ENCODE measurements at places on chromosomes 1 and 21.
A peak's percentile ranks its signal among the peaks of the same experiment; 100 is the strongest.

DNA sequence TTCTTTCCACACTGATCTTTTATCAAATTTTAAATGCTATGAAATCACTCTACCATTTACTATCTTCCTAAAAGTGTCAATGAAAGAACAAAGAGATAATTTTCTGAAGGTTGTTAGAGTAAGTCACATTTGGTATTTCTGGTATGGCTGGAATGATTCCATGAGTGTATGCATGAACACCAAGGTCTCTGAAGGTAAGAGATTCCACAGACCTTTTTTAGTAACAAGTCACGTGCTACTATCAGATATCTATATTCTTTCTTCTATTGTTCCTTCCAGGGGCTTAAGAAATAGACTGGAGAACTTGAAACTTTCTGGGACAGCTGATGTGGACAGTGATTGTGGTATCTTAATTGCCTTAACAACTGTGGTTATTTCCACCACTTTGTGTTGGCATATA is 265.0 kb downstream of the SDCCAG8 start:
- DNase-seq: no peak

DNA sequence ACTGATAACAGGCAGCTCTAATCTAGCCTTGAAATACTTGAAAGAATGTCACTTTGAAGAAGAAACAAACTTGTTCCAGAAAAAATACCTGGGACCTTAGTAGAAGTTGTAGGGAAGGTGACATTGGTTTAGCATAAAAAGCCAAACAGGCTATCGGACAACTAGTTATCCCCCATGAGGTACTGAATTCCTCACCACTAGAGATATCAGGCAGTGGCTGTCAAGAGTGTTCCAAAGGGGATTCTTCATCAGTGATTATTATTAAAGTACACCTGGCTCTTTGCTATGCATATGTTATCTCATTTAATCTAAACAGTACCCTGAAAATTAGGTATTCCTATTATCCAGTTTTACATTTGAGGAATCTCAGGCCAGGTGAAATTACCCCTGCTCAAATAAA is 13.1 kb upstream of the HMGN2 start:
- no peak for DNase-seq

GRCh38 chr1:55639051-55639450 is 423.9 kb upstream of the USP24 start:
- no peak for DNase-seq

DNA sequence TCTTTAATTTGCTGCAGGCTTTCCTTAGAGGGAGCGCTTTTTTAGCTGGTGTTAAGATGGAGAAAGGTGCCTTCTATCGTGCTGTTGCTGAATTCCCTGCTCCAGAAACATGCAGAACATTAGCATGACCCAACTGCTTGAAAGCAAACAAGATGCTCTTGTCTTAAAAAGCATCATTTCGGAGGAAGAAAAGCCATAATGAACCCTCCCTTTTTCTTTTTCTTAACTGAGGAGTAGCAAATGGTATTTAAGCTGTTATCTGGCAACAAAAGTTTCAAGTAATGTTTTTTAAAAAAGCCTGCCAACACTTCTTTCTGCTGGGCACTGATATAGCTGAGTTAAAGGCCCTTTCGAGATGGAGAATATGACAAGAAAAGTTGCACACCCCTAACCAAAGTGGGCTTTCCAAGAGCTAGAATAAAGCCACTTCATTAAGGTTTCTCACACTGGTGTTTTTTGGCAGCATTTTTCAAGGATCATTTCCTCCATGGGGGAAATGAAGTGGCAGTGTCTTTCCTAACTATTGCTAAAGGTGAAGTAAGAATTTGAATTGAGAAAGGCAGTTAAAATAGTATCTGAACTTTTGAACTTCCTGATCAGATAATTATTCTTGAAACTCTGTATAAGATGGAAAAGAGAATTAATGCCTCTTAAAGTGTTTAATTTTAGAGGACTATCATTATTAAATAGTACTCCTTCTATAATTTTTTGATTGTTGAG is 38.8 kb downstream of the ST6GALNAC5 start:
- DNase-seq: no peak

DNA sequence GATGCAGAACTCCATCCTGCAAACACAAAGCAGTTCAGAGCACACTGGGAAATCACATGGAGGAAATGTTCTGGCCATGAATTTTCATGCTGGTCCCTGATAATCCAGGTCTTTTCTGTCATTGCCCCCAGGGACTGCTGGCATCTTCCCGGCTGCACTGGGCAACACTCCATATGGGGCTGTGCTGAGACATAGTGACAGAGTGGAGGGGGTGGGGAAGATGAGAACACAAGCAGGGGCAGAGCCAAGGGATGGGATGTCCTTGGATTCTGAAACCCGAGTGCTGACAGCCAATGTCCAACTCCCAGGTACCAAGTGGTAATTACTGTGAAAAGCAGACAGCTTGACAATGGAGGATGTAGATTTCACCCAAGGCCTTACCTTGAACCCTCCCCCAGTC is 185.7 kb downstream of the HIVEP3 start:
- no peak for DNase-seq

DNA sequence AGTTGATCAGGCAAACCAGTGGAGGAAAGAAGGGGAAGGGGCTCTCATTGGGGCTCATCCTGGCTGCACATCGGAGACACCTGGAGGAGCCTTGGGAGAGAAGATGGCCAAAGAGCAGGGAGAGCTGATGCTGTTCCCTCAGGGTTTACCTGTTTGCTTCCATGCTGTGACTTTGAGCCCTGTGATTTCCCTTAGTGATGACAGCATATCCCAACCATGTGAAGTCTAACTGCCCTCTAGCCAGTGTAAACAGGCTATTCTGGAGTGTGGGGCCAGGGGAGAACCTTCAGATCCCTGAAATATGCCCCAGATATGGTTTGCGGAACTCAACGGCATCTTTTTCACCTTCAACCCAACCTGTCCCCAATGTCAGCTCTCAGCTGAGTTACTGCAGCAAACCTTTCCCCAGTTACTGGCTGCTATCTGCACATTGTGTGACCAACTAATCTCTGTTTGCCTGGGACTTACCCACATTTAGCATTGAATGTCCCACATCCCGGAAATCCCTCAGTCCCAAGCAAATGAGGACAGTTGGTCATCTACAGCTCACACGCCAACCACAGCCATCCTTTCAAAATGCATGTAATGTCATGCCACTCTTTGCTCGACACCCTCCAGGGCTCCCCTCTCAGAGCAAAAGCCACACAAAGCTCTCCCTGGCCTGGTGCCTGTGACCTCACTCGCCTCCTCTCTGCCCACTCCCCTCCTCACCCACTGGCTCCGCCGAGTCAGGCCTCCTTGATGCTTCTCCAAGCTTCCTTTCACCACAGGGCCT is 242.3 kb downstream of the KCNJ6 start:
- DNase-seq: no peak

DNA sequence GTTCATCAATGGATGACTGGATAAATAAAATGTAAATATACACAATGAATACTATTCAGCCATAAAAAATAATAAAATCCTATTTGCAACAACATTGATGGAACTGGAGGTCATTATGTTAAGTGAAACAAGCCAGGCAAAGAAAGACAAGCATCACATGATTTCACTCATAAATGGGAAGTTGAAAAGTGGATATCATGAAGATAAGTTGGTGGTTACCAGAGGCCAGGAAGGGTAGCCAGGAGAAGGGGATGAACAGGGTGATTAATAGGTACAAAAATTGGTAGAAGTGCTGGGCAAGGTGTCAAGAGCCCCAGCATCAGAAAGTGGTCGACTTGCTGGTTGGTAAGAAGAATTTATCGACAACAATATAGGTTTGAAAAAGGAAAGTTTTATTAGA is 1.3 kb upstream of the PARK7 start:
- peak; percentile 36 for DNase-seq

- no peak for DNase-seq
These were observed 72.7 kb upstream of the JAK1 start for GRCh38 chr1:65039066-65039465.

- DNase-seq: no peak
These were observed 5.8 kb upstream of the LAMC2 start for GRCh38 chr1:183180218-183180617.

DNA sequence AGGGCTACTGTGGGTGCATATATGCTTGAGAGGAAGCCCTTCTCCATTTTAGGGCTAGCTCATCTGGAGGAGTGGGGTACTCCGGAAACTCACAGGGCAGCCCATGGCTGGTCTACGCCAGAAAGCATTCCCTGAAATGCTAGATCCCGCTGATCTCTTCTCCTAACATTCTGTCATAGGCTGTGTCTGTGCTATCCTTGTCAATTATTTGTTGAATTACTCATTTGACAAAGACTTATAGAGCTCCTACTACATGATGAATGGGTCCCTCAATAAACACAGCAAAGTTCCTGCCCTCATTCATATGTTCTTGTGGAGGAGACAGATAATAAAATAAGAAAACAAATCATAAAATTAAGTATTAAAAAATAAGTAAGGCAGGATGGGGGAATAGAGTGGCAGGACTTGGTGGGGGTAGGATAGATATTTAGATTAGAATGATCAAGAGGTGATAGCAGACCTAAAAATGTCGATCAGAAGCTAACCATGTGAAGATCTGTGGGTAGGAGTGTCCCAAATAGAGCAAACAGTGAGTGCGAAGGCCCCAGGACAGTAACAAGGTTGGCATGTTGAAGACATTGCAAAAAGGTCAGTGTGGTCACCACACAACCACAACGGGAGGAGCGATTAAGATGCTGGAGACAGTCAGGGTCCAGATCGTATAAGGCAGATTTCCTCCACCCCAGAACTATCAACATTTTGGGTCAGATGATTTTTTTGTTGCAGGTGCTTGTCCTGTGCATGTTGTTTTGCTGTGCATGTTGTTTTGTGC is 13.2 kb downstream of the NGF start:
- no peak for DNase-seq

GRCh38 chr1:109993885-109994284 is 9.3 kb downstream of the AHCYL1 start:
- DNase-seq: no peak

GRCh38 chr21:15472108-15473040 is 257.4 kb upstream of the USP25 start:
- no peak for DNase-seq

Data from NB4 (cell line).